Trophoblast cell (in vitro differentiated cells and primary cell): ENCODE measurements at places on chromosomes 6 and 20.
A peak's percentile ranks its signal among the peaks of the same experiment; 100 is the strongest.

GRCh38 chr6:42981836-42982235 is 2.5 kb upstream of the PPP2R5D start:
- DNase-seq = no peak

DNA sequence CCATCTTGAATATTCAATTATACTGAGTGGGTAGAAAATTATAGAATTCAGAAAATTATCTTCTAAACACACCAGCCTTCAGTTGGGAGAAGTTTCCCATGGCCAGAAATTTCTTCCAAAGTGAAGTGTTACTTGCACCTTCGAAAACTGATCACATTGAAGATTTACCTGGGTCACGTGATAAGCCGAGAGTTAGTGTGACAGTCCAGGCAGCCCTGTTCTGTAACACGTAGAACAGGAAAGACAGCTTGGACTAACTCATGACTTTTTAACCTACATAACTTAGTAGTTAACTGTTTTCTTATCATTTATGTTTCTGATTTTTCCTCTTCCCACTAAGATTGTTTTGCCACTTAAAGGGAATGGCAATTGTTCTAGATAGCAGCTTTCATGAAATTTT is 118.3 kb upstream of the MTHFD1L start:
- DNase-seq = peak; percentile 76

DNA sequence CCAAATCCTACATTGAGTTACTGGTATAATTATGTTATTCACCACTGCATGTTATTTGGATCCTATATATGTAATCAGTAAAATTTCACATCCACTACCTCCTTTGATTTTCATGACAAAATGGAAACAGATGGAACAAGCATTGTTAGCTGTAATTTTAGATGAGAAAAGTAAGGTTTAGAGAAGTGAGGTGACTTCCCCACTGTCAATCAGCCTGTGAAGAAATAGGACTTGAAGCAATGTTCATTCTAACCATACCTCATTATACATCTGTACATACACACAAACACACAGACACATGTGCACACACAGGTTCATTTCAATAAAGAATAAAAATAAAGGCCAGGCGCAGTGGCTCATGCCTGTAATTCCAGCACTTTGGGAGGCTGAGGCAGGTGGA is 23.7 kb upstream of the QKI start:
- no peak for DNase-seq

- DNase-seq = peak; percentile 36
These were observed 39.3 kb upstream of the RNF144B start for GRCh38 chr6:18347866-18348265.

- DNase-seq = no peak
These were observed 189.0 kb downstream of the JARID2 start for GRCh38 chr6:15434823-15435380.
